T-helper 2 cell treated with Interferon-gamma antibody and Interleukin-4, amounts not matched to agents 5 μg/mL and 100 μg/mL, for 36 hours (primary cell): ENCODE measurements at places on chromosomes 5 and 9.

DNA sequence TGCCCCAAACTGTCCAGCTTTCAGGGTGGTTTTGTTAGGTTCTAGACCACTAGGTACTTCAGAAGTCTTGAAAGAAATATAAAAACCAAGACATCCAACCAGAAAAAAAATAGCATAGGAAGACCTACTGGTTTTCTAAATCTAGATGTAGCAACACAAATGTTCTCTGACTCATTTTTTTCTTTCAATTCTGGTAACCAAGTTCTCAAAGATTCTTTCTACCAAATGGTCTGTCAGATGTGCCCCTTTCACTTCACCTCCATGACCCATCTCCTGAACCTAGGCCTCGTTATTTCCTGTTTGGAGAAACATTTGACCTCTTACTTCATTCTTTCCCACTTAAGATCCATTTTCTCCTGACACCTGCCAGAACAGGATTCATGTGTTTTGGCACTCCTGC lies 355.3 kb downstream of the KIAA0825 start:
- no peak for DNase-seq

DNA sequence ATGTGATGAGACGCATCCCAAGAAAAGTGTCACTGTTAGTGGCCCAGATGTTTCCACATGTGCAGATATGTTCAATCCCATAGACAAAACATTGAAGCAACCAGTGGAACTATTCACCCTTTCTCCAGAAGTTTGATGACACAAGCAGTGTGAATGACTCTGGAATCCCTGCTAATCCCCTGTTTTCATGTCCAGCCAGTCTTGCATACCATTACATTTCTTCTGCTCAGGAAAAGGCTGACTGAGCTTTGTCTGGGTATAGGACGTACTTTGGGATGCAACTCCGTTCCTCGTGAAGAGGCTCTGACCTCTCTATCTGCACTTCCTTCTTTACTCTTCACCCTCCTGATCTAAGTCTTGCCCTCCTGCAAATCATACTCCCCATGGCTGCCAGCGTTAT lies 172.4 kb downstream of the NTRK2 start:
- no peak for DNase-seq

DNA sequence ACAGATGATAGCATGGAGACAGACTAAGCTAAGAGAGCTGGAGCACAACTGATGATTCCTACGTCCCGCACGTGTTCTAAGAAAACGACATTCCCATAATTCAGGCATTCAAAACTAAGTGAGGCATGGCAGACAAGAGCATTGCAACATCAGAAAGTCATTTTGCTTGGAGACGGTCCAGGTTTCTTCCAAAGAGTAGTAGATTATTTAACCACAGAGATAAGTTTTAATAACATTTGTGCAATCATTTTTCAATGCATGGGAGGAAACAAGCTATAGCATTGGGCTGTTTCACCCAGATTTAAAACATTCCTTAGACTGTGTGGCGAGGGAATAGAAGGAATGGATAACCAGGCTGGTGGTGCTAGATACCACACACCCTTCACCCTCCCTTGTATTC lies 117.2 kb downstream of the APBA1 start:
- DNase-seq: no peak

GRCh38 chr9:112846528-112847488 lies 43.9 kb downstream of the SLC46A2 start:
- DNase-seq: no peak

DNA sequence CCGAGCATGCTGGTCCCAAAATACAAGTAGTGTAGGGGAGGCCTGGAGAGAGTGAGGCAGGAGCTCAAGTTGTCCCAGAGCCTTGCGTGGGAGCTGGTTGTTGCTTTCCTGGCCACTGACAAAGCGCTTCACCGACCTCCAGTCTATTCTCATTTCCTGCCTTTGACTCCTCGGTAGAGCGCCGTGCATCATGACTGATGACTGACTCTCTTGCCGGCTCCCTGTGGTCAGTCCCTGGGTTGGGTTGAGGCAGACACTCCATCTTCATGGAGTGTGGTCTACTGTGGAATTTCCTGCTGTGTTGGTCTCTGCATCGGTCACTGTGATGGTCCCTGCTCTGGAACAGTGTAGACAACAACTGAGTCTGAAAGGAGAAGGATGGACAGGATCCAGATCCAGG lies 175.1 kb upstream of the S1PR3 start:
- DNase-seq: no peak

- DNase-seq: no peak
Measured at GRCh38 chr5:160492565-160492964, 70.9 kb downstream of the PTTG1 start.

GRCh38 chr5:61904730-61905129 lies 401.3 kb upstream of the KIF2A start:
- DNase-seq: no peak

GRCh38 chr5:135026645-135027265 lies 7.3 kb downstream of the PITX1 start:
- no peak for DNase-seq

DNA sequence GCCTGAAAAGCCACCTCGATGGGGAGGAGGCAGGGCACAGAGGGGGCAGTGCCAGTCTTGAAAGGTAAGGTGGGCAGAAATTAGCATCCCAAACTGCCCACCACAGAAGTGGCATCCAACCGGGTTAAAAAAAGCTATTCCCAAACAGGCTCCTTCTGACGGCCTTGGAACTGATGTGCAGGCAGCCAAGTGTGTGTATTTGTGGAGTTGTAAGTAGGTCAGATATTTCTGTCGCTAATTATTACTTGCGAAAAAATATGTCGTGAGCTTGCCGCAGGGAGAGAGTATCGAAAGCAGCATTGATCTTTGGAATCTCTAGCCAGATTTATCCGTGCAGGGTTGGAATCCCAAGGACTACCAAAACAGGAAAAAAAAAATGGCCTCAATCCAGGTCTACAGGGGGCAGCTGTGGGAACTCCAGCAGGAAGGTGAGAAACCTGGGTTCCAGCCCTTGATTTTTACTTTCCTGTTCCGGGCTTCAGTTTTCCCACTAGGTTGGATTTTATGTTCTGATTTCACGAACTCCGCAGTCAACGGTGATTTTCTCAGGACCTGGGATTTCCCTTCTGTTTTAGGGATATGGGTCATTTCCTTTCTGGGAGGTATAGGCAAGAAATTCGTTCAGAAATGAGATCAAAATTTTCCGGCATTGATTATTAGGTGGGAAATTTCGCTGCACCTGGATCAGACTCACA lies 200.8 kb downstream of the RGS3 start:
- no peak for DNase-seq

DNA sequence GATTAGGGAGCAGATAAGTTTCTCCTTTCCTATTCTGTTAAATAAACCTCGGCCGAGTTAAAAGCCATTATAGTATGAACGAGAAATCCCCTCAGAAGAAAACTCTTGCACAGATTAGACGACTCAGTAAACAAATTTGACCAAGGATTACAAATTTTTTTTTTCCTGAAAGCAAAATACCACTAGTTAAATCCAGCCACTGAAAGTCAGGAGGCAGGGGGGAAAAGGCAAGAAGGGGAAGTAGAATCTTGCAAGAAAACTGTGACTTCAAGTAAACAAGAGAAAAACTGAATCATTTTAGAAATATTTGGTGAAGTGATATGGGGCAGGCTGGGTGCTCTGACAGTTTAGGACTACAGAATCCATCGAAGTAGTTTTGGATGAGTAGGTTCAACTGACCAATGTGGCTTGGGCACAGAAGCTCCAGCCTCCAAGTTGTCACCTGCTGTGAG lies 251.0 kb downstream of the DENND1A start:
- DNase-seq: no peak
